ENCODE measurements at places on chromosomes 2 and 18.

DNA sequence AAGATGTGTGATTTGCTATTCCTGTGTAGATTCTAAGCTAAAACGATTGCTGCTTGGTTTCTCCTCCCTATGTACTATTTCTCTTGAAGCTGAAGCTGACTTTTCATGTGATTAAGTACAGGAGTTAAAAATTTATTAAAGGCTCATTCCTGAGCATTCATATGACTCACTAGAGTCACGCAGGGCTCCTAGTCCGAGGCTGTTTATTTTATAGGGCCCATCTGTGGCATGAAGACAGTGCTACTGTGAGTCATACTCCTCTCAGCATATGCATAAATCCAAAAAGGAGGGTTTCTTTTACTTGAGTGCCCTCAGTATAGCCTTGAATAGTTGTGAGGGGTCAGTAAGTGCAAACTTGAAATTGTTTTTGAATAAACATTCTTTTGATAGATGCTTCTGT is 378.8 kb downstream of the PTPRM start:
- DNase-seq = no peak

GRCh38 chr2:223457301-223457700 is 144.9 kb downstream of the SCG2 start:
- DNase-seq = no peak

- no peak for DNase-seq
Measured at GRCh38 chr2:65053199-65053598, 3.0 kb upstream of the CEP68 start.

DNA sequence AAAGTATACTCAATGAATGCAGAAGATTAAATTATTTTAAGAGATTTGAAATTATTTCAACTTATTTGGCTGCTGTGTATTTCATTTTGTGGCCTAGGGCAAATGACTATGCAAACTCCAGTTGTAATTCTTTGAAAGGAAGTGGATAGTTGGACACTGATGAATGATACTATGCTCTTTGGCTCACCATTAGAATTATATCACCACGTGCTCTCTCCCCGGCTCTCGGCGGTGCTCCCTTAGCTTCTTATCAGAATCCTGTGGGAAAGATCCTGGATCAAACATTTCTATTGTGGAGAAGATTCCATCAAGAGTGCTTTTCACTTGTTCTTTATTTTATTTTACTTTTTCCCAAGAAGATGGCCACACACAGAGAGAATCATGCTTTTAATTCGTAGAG is 55.2 kb downstream of the ADCYAP1 start:
- no peak for DNase-seq

- DNase-seq = no peak
Measured at GRCh38 chr2:136131484-136131960, 13.6 kb upstream of the CXCR4 start.

DNA sequence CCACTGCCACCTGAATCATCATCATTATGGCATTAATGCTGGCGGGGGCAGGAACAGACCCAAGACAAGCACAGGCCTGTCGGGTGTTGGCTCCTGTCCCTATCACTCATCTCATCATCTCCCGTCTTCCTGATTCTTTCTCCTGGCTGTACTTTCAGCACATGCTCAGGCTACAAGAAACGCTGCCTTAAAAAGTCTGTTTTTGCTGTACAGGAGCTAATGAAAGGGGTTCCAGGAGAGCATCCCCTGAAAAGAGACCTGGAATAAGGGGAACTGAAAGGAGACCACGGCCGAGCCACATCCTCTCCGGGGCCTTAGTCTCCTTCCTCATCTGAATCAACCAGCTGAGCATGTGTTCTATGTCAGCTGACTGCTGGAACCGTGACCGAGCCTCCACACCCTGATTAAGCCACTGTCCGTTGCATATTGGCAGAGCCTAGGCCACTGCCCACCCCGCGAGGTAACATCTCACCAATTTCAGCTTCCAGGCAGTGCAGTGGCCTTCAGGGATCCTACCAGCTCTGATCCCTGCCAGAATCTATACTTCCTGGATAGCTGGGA is 62.6 kb downstream of the DNMT3A start:
- DNase-seq = no peak

DNA sequence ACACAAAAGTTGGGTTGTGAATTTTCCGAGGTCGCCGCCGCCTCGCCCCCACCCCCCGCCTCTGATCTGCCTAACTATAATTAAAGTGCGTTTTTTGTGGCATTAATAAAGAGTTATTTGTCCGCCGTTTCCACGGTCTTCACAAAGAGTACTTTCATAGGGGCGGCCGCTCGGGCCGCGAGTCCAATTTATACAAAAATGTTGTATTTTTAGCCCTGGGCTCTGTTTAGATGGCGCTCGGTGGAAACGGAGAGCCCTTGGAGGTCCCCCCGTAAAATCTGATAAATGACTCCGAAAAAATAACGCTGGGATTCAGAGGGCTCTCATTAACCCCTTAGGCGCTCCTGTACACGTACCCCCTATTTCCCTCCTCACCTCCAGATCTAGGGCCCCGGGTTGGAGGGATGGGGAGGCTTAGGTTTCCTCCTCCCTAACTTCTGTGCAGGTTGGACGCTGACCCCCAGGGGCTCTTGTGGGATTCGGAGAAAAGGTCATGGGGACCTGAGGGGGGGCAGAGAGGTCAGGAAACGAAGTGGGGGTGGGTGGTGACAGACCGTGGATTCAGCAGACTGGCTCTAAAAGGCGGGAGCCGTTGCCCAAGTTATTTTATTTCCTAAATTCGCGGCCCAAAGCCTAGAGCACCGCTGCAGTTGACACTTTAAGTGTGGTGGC is 1.9 kb downstream of the CYP26B1 start:
- DNase-seq = no peak

- DNase-seq = no peak
Measured at GRCh38 chr2:24400207-24400907, 40.0 kb upstream of the ITSN2 start.

DNA sequence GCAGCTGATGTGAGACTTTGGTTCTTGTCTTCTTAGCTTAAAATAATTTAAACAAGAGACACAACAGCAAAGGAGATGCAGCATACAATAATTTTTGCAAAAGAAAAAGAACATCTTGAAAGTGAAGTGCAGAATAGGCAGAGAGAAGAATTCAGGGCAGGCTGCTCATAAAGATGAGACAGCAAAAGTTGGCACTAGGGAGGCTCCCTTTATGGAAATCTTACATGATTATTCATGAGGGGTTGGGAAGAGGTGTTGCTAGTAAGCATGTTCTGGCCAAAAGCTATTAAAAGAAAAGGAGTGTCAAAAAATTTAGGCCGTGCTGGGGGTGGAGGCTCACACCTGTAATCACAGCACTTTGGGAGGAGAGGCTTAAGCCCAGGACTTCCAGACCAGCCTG is 4.2 kb upstream of the ALPP start:
- DNase-seq = peak; percentile 2

GRCh38 chr2:14535156-14535555 is 97.4 kb upstream of the LRATD1 start:
- no peak for DNase-seq

Data from iPS-NIHi11 (cell line).